Smooth muscle cell of the pulmonary artery (primary cell): ENCODE measurements at places on chromosomes 11 and 22. TPM values are rescaled to one million over a fixed set of nuclear protein-coding genes. Genes with fewer than 3 reads are reported as not detected.

The DDTL gene
- total RNA-seq: 0.76 and 0.85 TPM in 2 replicates

The CCDC87 gene
- total RNA-seq: 0.56 and 0.59 TPM in 2 replicates

The WT1 gene
- 0.07 TPM in 1 of 2 replicates, not detected in the other for total RNA-seq

The USP2 gene
- total RNA-seq: 0.33 TPM in 2 replicates

The CELSR1 gene
- 2.0 and 14.1 TPM in 2 replicates for total RNA-seq

The OR51B5 gene
- 0.13 and 0.17 TPM in 2 replicates for total RNA-seq
